ENCODE measurements at places on chromosomes 12 and 14.

GRCh38 chr12:102351322-102351721, 129.0 kb downstream of the IGF1 start:
- no peak for DNase-seq

DNA sequence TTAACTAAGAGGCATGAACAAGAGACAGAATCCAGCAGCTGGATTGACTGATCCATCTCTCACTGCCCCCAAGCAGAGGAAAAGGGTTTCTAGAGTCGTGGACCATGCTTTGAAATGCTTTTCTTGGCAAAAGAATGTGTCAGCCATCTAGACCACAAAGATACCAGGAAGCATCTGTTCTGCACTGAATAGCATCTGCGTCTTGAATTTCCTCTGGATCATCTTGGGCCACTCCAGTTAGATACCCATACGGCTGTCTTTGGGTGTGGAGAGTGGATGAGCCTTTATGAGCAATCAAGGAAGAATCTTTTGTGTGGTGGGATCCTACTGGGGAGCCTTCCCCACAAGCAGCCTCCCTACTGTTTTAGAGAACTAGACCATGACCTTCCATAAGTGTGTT, 16.0 kb upstream of the RFX4 start:
- DNase-seq = no peak

DNA sequence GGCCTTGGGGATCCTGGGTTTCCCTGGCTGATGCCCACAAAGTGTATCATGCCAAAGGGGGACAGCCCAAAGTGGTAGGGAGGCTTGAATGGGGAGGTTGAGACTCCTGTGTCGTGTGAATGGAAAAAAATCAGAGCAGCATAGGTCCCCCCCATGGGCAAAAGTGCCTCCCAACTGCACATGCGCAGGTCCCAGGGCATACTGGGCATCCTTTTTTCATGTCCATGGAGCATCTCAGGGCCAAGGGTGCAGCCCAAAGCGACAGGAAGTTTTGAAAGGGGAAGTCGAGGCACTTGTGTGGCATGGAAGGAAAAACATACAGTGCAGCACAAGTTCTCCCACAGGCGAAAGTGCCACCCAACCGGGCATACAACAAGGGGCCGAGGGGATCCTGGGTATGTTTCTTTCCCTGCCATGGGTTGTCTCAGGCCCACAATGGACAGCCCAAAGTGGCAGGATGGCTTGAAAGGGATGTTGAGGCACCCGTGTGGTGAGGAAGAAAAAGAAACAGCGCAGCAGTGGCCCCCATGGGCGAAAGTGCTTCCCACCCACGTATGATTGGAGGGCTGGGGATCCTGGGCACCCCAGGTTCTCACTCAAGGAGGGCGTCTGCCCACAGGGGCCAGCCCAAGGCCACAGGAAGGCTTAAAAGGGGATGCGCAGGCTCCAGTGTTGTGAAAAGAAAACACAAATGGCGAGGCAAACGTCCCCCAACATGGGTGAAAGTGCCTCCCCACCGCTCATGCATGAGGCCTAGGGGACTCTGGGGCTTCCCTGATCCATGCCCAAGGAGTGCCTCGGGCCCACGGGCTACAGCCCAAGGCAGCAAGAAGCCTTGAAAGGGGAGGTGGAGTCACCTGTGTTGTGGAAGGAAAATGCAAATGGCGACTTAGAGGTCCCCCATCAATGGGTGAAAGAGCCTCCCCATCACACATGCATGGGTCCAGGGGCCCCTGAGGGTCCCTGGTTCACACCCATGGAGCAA, 573.7 kb downstream of the ALG10 start:
- no peak for DNase-seq

DNA sequence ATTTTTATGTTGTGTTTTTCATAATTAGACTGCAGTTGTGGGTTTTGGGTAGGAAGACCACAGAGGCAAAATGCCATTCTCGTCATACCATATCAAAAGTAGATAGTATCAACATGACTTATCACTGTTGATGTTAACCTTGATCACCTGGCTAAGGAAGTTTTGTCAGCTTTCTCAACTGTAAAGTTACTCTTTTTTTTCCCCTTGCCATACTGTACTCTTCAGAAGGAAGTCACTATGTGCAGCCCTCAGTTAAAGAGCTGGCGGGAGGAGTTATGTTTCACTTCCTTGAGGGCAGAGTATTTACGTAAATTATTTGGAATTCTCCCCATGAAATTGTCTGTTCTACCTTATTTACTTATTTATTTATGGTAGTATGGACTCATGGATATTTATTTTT, 78.7 kb downstream of the PRORP start:
- no peak for DNase-seq

GRCh38 chr12:61993734-61994345, 266.4 kb upstream of the USP15 start:
- DNase-seq = no peak
